ENCODE measurements at places on chromosomes 11 and 22.

DNA sequence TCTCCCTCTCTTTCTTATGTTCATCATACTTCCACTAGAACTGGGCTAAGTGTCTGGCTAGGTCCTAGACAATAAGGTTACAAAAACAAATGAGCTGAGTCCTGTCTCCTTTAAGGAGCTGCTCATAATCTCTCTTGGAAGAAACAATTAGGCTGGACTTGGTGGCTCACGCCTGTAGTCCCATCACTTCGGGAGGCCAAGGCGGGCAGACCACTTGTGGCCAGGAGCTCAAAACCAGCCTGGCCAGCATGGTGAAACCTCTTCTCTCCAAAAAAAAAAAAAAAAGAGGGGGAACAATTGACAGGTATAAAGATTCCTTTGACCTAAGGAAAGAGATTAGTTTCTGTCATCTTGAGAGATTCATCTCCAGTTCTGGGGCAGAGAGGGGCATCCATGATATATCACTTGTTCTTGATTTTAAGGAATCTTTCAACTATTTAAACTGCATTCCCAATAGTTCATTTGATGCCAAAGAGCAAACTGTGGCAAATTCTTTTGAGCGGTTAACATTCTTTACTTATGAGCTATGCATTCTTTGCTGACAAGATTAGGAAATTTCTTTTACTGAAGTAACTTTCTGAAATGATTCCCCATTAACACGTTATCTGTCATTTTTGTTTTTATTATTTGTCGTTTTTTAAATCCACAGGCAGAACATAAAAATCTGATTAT, 125.5 kb downstream of the C11orf87 start:
- peak; percentile 83 for DNase-seq

- DNase-seq = no peak
Observed at GRCh38 chr11:121029153-121029552, 5.3 kb downstream of the TBCEL start.

DNA sequence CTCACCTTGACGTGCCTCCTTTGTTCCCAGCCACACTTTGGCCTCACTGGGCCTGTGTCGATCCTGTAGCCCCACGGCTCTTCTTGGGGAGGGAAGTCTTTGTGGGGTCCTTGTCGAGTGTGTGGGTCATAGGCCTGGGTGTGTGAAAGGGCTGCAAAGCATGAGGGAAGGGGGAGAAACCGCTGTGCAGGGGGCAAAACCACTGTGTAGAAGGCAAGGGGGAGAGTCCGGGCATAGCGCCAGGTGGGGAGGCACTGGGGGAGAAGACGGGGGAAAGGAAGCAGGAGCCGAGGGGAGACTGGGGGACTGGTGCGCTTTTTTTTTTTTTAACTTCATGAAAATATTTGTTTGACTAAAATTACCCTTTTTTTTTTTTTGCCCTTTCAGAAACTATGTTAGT, 65.1 kb upstream of the RASD2 start:
- no peak for DNase-seq

- DNase-seq = no peak
Observed at GRCh38 chr22:40567626-40568328, 68.7 kb downstream of the MRTFA start.

DNA sequence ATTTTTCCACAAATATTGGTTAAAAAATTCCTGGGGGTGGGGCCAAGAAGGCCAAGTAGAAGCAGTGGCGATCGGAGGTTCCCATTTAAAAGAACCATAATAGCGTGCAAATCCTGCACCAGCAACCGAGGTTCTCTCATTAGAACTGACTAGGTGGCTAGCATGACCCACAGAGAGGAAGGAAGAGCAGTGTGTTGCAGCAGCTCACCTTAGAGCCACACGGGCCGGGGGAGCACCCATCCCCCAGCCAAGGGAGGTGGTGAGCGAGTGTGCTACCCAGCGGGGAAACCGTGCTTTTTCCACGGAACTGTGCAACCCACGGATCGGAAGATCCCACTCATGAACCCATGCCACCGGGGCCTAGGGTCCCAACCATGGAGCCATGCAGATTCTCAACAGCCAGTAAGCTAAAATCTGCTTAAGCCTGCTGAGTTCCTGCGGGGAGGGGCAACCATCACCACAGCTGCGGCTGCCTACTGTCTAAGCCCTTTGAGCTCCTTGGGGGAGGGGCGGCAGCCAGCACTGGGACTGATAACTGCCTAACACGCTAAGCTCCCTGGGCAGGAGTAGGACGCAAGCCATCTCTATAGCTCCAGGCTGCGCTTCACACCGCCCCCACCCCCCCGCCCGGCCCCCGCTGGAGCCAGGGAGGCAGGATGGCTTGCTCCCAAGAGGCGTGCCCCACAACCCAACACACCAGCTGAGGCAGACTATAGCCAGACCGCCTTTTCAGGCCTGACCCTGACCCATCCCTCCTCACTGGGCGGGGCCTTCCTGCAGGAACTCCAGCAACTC, 21.0 kb upstream of the HTATIP2 start:
- no peak for DNase-seq

DNA sequence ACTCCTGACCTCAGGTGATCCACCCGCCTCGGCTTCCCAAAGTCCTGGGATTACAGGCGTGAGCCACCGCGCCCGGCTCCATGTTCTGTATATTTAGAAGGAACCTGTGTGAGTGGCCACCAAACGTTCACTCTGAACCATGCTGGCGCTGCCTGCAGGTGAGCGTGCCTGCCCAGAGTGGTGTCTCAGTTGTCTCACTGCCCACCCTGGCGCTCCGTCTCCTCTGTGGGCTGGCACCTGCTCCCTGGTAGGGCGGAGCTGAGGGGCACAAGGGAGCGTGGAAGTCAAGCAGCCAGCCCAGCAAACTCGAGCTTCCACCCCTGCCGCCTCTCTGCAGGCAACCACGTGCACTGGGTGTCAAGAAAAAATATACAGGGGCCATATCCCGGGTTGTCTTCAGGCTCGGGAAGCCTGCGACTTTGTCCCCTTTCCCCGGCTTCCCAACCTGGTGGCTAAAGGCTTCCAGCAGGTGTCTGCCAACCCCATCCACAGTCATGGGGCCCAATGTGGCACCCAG, 16.7 kb downstream of the TXN2 start:
- no peak for DNase-seq

DNA sequence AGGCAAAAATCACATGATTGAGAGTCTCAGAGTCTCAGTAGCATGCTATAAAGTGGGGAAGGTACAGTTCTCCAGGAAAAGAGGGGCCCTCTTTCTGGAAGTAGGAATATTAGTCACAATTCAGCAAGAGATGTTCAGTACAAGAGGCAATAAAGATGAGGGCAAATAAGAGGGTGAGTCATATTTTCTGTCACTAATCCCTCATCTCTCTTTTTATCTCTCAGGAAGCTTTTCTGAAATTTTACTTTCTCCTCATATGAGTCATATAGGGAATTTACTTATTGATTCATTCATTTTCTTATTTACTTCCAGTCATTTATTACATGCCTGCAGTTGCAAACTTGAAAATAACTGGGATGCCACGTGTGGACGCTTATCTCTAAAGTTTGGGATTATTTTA, 3.4 kb upstream of the NXPE1 start:
- DNase-seq = peak; percentile 47

DNA sequence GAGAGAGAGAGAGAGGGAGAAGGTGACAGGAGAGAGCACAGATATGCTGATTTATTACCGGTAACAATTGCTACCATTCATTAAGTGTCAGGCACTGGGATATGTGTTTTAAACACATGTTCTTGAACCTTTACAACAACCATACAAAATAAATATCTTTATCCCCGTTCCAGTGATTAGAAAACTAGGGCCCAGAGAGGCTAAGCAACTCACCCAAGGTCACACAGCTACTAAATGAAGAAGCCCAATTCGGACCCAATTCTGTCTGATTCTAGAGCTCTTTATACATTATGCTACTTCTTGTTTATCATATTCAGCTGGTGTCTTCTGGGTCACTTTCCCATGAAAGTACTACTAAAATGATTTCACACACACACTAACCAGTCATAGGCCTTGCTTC, 154.0 kb upstream of the RAG2 start:
- no peak for DNase-seq

GRCh38 chr22:42841444-42841843, 15.6 kb downstream of the ARFGAP3 start:
- DNase-seq = peak; percentile 37

- DNase-seq = peak; percentile 43
Observed at GRCh38 chr11:106733635-106734034, 284.6 kb downstream of the GUCY1A2 start.

- DNase-seq = no peak
Observed at GRCh38 chr11:66609721-66610617, 6.5 kb upstream of the RBM14 start.

GRCh38 chr11:15107730-15108515, 6.8 kb upstream of the INSC start:
- no peak for DNase-seq

GRCh38 chr11:118910309-118911112, 15.2 kb downstream of the BCL9L start:
- peak; percentile 95 for DNase-seq

DNA sequence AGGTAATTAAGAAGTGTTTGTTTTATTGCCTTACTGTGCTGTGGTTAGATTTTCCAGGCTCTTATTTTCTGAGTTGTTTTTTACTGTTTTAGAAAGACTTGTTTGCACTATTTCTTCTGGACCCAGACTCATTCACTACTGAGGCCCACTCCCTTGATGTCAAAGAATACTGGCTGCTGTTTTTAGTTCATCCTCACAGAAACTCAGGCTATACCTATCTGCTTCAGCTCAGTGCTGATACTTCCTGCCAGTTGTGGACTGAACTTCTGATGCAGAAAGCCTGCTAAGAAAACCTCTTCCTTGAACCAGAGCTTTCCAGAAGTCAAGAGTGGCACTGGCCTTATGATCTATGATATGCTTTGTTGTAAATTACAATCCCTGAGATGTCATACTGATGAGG, 15.9 kb upstream of the PIK3IP1 start:
- no peak for DNase-seq
